ENCODE measurements at places on chromosomes 11 and 22.
A peak's percentile ranks its signal among the peaks of the same experiment; 100 is the strongest.

DNA sequence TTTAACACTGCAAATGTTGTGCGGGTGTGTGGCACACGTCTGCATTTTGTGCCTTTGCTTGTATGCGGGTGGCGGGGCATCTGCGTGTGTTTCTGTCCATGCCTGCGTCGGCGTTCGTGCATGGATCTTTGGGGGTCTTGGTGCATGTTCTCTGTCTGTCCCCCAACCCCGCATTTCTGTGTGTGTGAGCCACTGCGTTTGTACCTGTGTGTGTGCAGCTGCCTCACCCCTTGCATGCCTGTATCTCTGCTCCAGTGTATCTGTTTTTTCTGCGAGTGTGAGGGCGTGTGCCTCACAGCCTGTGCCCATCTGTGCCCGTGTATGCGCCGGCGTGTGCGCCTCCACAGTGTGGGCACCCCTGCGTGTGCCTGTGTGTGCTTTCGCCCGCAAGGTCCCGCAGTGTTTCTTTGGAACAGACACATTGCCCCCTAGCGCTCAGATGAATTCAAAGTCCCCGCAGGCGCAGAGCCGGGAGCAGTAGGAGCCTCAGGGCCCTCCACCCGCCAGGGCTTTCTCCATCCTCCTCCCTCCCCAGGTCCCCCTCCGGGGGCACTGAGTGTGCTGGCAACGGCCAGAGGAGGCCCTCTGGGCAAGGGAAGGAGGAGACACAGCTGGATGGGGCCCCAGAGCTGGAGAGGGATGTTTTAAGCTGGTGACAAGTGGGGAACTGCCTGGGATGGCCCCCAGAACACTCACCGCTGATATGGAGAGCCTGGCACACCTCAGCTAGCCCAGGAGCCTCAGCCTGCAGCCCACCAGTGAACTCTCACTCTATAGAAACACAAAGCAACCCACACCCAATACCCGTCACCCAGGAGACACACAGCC is 3.1 kb upstream of the MN1 start:
- DNase-seq: peak; percentile 19

DNA sequence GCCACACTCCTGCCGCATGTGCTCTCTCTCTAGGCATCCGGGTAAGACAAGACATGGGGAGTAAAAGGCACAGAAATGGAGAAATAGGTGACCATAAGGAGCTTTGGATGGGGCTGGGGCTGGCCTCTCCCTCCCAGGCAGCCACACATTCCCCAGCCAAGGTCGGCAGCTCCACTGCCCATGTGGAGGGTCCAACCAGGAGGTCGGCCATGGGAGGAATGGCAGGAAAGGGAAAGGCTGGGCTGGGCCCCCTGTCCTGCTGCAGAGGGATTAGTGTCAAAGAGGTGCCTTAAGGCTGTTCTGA is 460 bp upstream of the MUC5AC start:
- no peak for DNase-seq

- DNase-seq: no peak
These were observed 30.9 kb downstream of the LRRC32 start for GRCh38 chr11:76639621-76640020.

- no peak for DNase-seq
These were observed 122.0 kb upstream of the SORL1-AS1 start for GRCh38 chr11:121574801-121575200.

DNA sequence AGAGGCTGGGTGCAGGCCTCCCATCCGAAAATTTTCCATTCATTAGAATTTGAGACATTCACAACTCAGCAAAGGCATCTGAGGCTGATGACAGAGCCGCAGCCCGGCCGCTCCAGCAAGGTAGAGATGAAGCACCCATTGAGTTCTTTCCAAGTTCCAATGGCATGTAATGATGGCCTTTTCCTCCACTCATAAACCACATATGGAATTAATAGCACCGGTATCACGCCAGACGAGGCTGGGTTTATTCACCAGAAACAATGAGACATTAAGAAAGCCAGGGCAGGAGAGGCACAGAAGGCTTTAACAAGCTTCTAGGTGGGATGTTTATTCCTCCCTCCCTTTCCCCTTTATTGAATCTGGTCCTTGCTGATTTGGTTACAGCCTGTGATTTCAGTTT is 534.4 kb downstream of the MN1 start:
- no peak for DNase-seq

DNA sequence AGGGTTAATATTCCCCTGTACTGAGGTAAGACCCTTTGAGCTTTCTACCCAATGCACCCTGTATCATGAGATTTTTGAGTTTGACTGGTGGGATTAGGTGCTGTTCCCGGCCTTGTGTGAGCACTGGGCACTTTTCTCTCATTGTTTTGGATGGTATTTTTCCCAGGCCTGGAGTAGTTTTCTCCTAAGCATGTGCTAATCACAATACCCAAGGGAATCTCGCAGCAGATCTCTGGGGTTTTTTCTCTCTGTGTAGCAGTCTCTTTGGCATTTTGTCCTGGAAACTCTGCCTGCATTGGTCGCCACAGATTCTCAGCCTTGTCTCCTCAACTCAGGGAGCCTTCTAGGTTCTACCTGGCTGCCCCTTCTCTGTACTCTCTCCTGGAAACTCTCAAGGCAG is 19.9 kb downstream of the IGHMBP2 start:
- DNase-seq: no peak

- no peak for DNase-seq
These were observed at the start of gene UPB1 for GRCh38 chr22:24494528-24495364. TSS of gene UPB1 (plus strand) at chr22:24495332. CDS start at chr22:24495404, 72 bp downstream.

DNA sequence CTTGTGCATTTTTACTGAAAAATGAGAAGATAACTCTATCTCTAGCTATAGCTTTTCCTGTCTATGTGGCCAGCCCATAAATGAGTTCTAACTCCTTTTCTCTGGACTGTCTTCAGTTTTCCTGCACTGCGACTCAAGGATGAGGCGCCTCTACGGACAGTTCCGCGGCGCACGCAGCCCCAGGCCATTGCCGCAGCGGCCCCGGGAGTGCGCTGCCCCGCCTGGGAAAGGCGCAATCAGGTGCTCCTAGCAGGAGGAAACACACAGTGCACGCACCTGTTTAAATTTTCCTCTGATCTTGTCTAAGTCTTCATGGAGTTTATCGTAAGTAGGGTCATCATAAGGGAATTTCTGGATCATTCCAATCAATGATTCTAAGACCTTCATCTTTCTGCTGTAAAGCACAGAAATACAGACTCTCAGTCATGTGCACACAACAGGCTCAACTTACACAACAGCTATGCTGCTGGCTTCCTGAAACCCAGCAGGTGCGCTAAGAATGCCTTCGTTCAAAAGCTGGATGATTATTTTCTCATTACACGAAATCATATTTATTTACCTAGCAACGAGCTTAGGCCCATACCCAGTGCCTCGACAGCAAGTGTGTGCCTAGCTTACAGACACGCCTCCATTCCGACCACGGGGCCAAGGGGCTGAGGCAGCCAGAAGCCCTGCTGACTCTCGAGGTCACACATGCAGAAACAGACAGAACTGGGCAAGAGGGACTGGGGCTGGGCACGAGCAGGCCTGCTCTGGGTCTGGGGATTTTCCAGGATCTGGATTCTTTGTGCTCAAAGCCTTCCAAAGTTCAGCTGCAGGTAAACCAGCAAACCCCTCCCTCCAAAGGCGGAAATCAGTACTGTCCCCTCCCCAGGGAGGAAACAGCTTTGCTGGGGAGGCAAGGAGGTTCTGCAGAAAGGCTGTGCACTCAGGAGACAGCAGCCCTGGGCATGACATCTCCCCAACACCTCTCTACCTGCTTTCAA is 7.2 kb downstream of the LTO1 start:
- DNase-seq: no peak

- DNase-seq: no peak
These were observed 14.5 kb downstream of the XNDC1N start for GRCh38 chr11:71913756-71914526.

- DNase-seq: no peak
These were observed 361.5 kb downstream of the TBC1D22A start for GRCh38 chr22:47123827-47124442.

DNA sequence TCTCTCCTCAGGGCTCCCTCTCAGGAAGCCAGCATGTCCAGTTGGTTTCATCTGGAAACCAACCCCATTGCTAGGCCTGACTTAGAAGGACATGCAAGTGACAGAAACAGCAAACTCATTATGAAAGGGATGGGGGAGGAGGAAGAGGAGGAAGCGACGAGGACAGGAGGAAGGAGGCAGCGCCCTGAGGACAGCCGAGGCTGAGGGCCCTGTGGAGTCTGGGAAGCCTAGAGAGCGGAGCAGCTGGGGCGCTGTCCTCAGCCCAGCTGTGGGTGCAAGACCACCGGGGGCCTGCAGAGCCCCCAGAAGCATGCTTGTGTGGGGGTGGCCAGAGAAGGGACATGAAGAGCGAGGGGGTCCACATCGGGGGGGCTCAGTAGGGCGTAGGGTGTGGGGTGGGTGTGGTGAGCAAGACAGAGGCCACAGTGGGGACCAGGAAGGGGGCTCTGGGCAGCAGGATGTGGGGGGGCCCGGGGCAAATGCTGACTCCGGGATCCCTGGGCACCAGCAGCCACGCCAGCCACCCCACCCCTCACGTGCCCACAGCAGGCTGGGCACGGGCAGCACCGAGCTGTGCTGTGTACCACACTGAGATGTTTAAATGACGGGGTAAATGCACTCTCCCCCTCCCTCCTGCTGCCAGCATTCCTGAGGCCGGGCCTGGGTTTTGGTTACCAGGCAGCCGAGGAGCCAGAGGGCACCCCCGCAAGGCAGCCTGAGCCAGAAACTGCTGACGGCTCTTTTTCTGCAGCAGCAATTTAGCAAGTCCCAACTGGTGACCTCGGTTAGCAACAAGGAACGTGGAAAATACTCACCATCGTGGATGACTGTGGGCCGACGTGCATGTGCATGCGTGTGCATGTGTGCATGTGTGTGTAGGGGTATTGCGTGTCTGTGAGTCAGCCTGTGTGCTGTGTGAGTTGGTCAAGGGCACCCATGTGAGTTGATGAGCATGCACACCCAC is 82.7 kb upstream of the LINC01488 start:
- DNase-seq: no peak

DNA sequence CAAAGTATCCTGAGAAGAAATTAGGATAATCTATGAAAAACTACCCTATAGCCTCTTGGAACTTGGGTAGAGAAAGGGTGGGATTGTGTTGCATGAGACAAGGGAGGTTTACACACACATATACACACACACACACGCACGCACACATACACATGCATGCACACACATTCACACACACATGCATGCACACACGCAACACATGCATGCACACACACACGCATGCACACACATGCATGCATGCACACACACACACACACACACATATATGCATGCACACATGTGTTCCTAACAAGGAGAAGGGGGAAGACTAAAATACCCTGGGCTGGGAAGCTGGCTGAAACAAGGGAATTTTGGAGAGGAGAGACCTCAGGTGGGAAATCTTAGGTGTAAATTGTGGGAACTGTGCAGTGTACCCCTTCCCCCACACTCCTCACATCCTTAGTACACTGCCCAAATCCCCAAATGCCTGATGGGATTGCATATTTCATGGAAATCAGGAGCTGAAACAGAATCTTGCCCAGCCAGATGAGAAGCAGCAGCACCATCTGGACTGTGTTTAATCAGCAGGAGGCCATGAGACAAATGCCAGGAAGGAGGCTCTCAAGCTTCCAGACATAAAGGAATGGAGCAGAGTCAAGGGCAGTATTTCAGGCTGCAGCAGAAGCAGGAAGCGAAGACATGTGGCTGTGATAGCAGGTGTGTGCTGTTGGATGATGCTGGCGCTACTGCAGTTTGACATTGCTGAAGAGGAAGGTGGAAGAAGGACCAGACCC is 14.6 kb upstream of the POLD3 start:
- DNase-seq: no peak
